Skeletal muscle cell (primary cell): ENCODE measurements at places on chromosomes 1 and 21.

DNA sequence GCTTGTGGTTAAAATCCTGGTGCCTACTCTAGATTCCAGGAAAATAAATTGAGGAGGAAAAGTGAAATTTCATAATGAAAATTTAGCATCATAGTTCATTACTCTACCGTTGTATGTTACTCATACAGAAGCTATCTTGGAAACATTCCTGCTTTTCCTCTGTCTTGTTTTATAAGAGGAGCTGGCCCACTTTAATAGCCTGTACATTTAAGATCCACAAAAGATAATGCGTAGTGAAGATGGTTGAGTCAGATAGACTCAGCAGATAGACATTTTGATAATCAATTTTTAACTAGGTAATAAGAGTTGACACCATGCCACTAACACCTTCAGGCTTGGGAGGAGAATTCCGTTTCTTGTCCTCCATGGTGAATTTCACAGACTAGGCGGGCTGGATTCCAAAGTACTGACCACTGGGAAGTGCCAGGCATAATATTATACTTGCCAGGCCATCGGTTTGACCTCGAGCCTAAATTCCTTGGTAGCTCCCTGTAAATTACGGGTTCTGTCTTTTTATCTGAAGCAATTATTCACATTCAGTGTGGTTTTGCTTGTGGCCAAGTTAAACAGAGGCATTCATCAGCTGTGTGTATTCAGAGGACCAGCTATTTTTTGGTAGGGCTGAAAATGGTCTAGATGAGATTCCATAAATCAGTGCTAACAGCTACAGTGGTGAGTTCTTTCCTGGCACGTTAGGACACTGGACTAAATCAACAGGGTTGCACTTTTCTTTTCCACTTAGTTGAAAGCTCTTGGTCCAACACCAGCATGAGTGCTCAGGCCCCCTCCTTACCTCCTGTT, 111.9 kb upstream of the KAZN start:
- DNase-seq = peak; percentile 59

- no peak for DNase-seq
Observed at GRCh38 chr21:23861911-23862504, 1745.3 kb downstream of the MRPL39 start.

DNA sequence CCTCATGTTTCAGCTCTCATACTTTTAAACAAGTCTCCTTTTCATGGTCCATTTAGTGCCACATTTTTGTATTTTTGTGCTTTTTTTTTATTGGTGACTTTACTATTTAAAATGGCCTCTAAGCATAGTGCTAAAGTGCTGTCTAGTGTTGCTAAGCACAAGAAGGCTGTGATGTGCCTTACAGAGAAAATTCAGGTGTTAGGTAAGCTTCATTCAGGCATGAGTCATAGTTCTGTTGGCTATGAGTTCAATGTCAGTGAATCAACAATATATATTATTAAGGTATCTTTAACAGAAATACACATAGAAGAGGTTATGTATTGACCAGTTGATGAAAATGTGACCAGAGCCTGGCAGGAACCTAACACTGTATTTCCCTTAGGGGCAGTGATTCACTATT, 12.8 kb upstream of the FUBP1 start:
- no peak for DNase-seq

DNA sequence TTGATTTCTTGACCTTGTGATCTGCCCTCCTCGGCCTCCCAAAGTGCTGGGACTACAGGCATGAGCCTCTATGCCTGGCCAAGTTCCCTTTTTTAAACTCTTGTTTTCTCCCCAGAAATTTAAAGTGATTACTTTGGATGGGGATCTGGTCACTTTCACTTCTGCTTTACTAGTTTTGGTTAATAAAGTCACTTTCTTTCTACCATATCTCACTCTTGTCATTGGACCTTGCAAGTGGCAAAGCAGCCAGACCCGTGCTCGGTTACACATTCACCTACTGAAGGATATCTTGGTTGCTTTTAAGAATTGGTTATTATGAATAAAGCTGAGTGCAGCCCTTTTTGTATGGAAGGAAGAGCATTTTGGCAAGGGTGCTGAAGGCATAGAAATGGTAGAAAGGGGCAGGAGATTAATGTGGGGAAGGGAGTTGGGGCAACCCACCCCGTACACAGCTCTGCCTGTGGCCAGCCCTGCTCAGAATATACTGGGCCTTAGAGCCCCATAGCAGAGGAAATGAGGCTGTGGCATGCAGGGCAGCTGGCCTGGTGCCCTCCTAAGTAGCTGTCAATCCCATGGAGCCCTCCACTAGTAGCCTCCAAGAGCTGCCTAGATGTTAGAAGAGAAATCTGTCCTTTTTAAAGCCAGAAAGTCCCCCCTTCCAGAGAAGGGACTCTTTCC, 40.7 kb downstream of the CD2 start:
- DNase-seq = no peak

DNA sequence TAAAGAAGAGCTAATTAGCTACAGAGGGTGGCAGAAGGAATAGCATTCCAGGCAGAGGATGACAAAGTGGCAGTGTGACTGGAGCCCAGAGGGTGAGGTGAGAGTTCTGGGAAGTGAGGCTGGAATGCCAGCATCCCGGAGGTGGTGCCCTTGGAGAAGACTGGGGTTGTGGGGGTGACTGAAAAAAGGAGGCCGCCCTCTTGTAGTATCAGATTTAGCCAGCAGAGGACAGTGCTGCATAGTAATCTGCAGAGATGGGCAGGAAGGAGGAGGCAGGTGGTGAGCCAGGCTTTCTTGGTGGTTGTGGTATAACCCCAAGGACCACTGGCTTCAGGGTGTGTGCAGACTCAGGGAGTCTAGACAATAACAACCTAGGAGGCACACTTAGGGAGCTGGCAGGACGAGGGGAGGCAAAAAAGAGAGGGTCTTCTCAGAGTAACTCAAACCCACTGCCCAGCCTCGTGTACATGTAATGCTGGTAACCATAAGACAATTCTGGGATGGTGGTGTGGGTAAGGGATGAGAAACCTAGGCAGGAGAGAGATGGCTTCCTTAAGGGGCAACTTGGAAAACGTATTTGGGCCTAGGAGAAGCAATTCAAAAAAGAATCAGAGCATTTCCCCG, 30.5 kb downstream of the MROH7 start:
- DNase-seq = peak; percentile 9

GRCh38 chr21:26707246-26707645, 134.2 kb upstream of the CYYR1 start:
- DNase-seq = no peak

DNA sequence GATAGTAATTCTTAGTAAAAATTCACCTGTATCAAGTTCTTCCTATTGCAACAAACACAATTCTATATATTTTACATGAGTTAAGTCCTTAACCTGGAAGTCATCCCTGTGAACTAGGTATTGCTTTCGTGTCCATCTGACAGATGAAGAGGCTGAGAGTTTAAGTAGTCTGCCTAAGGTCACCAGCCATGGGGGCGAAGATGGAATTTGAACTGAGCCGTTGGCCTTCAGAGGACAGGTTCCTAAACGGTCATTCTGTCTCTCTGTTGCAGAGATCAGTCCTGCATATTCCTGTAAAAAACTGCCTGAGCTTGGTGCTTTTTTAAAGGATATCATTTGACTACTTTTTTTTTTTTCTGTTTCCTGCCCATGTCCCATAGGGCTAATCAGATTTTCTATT, 10.2 kb upstream of the POFUT2 start:
- DNase-seq = no peak

- DNase-seq = no peak
Observed at GRCh38 chr1:165828103-165828668, 772 bp downstream of the UCK2 start.

- no peak for DNase-seq
Observed at GRCh38 chr1:200627575-200628222, 7.1 kb upstream of the KIF14 start.

DNA sequence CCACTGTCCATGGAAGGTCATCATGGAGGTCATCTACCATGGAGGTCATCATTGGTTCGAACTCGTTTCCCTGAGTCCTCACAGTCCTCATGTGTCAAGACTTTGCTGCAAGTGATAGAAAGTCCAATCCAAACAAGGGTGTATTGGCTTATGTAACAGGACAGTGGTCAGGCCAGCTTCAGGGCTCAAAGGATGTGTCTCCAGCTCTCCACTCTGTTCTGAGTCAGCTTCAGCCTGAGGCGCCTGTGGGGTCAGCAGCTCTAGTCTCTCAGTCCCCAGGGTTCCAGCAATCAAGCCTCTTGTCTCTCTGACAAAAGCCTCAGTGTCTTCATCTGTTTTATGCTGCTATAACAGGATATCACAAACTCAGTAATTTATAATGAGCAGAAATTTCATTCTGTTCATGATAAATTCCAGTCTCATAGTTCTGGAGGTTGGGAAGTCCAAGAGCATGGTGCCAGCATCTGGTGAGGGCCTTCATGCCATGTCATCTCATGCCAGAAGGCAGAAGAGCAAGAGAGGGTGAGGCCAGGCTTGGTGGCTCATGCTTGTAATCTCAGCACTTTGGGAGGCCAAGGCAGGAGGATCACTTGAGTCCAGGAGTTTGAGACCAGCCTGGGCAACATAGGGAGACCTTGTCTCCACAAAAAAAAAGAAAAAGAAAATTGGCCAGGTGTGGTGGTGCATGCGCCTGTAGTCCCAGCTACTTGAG, 19.5 kb downstream of the A3GALT2 start:
- no peak for DNase-seq

GRCh38 chr1:160127865-160128523, 12.4 kb downstream of the ATP1A2 start:
- DNase-seq = no peak

DNA sequence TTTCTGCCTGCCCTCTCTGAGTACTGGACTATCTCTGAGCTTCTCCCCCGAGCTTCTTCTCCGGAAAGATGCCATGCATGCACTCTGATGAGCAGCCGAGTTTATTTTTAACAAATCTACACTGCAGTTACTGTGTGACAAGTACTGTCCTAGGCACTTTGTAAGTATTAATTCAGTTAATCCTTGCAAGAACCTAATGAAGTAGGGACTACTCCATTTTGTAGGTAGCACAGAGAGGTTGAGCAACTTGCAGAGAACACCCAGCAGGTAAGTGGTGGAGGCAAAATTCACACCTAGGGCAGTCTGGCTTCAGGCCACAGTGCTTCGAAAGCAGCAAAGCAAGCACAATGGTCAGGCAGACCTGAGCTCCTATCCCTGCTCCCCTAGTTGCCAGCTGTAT, 3.8 kb upstream of the TAL1 start:
- DNase-seq = no peak

DNA sequence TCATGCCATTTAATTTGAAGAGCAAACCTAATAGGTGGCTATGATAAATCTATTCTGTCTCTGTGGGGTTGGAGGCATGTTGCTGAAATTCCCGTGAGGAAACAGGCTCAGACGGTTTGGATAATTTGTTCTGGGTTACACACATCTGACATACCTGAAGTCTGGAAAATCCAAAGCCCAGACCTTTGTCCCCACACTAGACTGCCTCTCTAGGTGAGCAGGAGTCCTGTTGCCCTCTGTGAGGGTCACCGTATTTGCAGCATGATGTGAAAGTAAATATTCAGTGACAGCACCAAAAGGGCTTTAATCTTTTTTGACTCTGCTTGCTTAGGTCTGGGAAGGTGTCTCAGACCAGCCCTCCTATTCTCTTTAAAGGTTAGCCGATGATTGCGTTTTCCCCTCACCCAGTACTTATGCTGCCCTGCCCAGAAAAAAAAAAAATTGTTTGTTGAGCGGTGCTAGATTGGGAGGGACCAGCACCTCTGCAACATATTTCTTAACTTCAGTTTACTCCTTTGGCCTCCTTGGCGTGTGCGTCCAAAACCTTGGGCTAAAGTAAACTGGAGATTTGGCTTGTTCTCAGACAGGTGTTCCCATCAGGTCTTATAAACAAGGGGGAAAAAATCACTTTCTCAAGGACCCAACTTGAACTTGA, 67.0 kb downstream of the CACHD1 start:
- DNase-seq = no peak

- DNase-seq = no peak
Observed at GRCh38 chr21:37842163-37842919, 73.9 kb downstream of the KCNJ6 start.

- no peak for DNase-seq
Observed at GRCh38 chr1:191609305-191609704, 549.0 kb upstream of the RGS18 start.

GRCh38 chr1:53326598-53327181, 1.2 kb downstream of the LRP8 start:
- no peak for DNase-seq

GRCh38 chr1:56798053-56798471, 21.1 kb downstream of the FYB2 start:
- DNase-seq = no peak

GRCh38 chr1:50989694-50990093, 19.6 kb downstream of the CDKN2C start:
- no peak for DNase-seq

- no peak for DNase-seq
Observed at GRCh38 chr1:19973616-19974015, 5.8 kb downstream of the PLA2G2A start.

DNA sequence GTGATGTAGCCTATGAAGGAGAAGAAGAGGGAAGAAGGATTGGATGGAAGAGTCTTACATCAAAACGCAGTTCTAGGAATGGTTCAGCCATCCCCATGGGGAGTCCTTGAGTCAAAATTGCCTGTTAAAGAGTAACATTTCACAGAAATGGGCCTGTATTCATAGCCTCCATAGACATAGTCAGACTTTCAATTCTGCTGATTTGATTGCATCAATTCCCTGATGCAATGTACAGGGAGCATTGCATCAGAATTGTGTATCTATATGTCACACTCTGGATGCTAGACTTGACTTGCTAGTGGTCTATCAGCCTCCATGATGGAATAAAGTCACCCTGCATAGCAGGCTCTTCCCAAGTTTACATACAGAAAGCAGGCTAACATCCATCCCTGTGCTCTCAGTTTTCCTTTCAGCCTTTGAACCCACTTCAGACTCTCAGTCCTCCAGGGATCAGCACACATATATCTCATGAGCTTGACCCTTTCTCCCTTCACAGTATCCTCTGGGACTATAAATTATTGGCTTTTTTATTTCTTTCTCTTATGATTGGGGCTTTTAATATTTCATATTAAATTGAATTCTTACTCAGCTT, 1111.7 kb upstream of the B3GALT2 start:
- DNase-seq = peak; percentile 4

- no peak for DNase-seq
Observed at GRCh38 chr21:23111070-23111600, 2112.9 kb downstream of the NCAM2 start.
